AG09319 (cell line): ENCODE measurements at places on chromosomes 6 and 20.

DNA sequence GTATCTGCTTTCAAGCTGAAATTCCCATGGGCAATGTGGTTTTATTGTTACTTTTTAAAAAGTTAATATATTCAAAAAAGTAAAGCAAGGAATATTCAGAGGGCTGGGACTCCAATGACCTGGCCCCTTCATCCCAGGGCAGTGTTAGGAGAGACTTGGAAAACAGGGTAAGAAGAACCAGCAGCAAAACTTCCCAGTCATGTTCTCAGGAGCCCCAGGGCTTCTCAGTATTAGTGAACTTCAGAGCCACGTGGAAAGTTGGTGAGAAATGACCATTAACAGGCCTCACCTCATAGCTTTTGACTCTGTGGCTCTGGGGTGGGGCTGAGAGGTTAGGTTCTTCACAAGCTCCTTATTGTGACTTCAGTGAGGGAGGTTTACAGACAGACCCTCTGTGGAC lies 230.4 kb upstream of the KCNG1 start:
- DNase-seq: no peak

- DNase-seq: no peak
These were observed 30.4 kb downstream of the TGM2 start for GRCh38 chr20:38134427-38135270.

DNA sequence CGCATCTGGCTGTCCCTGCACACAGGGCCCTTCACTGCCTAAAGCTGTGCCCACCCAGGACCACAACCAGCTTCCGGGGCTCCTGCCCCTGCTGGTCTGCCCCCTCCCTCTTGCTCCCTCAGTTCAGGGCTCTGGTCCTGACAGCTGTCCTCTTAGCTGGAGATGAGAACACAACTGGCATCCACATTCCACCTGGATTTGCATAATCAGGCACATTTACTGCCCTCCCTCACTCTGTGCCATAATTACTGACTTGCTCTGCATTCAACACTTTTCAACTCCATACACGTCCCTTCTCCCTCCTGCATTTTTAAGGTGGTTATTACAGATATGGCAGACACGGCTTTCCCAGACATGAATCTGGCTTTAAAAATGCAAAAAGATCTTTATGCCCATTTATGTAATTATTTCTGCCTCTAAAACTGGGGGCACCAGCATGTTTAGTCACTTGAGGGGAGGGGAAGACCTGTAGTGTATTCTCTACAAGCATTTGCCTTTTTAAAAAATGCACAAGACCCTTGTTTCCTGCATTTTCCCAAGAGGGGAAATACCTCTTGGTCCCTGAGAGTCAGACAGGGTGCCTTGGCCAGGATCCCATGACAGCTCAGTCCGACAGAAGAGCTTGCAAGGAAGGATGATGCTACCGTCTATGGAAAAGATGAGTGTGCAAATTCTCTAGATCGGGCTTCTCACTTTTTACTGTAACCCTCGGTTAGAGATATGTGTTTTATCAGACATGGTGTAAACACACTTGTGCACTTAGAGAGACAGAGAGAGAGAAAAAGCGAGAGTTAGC lies 401.8 kb downstream of the PREX1 start:
- DNase-seq: no peak

DNA sequence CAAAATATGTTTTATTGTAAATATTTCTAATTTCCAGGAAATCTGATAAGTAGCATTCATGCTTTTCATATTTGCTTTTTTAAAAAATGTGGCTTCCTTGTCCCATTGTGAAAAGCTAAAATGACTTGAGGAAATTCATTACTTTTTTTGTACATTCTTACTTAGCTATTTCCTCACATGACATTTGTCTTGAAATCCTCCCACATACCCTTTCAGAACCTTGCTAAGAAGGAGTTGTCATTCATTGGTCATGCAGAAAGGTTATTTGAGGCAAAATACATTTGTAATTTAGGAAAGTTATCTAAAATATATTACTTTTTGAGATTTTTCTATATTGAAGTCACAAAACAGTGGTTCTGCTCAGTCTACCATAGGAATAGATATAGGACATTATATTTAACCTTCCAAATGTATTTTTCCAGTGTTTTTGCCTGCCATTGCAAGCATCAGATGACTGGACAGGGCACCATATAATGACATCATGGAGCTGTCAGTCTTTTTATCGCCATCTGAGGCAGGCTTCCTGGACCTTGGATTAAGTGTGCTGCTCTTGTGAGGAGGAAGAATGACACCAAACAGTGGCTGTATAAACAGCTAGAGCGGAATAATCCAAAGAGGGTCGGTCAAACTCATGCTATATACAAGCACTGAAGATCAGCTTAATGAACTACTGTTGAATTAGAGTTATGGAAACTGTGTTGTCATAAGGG lies 109.4 kb upstream of the HCRTR2 start:
- no peak for DNase-seq

GRCh38 chr6:165245287-165245686 lies 64.1 kb downstream of the C6orf118 start:
- DNase-seq: no peak

DNA sequence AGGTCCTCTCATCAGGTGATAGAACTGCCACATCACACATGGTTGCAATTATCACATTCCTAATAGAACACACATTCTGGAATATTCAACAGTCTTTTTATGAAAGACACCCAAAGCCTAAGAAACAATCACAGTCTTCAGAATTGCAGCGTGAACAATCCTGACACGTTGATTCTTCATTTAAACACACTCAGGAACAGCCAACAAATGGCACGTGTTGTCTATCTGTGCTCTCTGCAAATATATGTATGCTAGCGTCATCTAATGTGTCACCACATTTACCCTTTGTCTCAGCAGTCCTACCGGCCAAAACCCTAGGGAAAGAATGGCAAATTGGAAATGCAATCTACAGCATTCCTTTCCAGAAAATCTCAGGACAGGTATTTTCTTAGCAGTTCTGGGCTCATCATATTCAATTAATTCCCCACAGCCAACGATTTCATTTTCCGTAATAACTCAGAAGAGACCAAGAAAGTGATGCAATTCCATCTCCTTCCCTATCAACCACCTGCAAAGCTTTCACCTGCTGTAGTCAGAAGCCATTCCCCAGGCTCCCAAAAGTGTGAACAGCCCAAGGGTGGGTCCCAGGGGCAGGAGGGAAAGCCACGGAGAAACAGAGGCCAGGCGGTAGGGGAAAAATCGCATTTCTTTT lies 280.3 kb upstream of the JARID2 start:
- DNase-seq: no peak

DNA sequence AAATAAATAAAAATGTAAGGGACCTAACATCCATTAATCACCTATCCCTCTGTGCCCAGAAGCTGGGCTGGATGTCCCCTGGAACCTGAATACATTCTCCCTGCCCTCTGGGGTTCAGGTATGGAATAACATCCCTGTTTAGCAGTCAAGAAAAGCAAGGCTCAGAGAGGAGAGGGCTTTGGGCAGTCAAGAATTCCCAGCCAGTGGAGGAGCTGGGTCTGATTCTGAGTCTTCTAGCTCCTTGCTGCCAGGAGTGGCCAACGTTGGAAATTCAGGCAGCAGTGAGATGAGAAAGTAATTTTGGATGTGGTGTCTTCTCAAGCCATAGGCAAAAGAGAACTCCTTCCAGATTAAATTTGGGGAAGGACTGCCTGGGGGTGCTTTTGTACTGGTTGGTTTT lies 42.6 kb upstream of the ZNFX1 start:
- no peak for DNase-seq

- no peak for DNase-seq
These were observed 11.7 kb downstream of the LCA5 start for GRCh38 chr6:79525272-79526100.

DNA sequence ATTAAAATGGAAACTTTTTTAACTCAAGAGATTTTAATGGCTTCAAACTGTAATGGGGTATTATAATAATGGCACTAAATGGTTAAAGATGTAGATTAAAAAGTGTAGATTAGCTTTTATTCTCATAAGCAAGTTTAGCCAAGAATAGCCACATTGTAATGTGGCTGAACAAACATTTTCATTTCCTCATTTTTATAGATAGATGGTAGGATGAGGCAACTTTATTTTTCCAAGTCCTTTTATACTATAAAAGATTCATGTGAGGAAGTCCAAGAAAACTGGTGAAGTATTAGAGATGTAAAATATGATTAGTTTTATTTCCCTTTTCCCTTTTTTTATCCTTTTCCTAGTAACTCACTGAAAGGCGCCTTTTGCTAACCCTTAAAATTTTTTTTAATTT lies 88.8 kb downstream of the ATRN start:
- DNase-seq: no peak

DNA sequence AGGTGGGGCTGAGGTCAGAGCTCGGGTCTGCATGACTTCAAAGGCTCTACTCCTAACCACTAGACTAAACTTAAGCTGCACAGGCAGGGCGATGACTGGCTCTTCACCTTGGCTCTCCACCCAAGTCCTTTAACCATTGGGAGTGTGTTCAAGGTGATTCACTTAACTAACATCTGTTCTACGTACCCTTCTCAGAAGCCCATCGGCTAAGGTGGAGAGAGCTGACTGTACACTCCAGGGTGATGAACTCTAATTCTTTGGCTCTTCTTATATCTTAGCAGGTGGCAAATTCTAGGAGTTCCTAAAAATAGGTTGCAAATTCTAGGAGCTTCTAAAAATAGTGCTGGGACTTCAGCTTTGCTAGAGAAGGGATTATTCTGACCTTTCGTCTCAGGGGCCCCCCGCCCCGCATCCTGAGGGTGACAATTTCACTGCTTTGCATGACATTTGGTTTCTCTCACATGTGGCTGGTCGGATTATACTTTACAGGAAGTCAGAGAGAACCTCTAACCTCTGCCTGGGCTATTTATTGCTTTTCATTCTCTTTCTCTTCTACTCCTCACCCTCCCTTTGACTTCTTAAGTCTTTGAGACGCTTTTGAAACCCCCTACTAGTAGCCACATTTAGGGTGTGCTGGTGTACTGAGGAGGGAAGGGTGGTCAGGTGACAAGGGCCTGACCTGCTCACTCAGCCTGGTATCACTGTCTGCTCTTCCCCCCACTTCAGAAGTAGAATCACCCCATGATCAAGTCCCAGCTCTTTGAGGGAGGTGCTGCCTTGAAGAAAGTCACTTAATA lies 55.5 kb downstream of the PRDM1 start:
- DNase-seq: no peak

DNA sequence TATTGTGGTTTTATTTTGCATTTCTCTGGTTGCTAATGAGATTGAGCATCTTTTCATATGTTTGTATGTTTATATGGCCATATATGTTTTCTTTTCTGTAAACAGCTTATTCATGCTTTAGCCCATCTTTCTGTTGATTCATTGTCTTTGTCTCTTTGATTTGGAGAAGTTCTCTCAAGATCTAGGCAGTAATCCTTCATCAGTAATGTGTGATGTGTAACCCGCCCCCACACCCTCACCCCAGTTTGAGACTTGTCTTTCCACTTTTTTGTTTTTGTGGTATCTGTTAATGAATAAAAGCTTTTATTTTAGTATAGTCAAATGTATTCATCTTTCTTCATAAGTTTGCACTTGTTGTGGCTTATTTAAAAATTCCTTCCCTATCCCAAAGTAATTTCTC lies 26.0 kb downstream of the ZC3H12D start:
- DNase-seq: no peak

GRCh38 chr6:54515013-54515412 lies 206.8 kb downstream of the TINAG start:
- no peak for DNase-seq

GRCh38 chr6:16842676-16843075 lies 81.4 kb upstream of the ATXN1 start:
- DNase-seq: no peak

- no peak for DNase-seq
These were observed 445.0 kb downstream of the HACE1 start for GRCh38 chr6:104414723-104415122.

DNA sequence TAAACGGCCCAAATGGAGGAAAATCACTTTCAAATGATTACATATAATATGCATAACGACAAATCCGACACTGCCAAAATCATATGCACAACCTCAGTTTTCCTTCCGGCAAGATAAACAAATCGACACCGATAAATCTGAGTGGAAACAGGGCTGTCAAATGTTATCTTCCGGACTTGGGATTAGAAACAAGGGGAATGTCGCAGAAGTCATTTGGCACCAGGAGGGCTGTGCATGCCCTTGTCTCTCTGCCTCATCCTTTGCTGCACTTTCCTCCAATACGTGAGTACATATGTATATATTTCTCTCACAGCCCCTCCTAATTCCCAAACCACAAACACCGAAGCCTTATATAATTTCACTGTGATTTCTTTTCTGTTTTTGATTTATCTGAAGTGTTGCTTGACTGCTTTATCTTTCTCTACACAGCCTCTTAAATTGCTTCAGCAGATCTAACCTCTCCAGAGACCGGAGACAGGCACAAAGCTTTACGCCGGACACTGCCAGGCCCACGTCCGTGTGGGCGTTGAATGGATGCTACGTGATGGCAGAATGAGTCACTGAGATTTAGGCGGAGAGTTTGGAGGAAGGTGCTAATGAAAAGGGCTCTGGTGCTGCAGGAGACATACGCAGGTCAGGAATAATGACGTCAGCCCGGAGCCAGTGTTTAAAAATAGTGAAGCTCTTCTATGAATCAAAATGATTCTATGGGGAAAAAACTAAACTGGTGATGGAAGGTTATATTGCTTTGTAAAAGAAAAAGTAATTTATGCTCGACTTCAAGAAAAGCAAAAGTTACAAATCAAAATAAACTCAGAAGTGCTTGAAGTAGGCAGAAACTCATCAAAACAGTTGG lies 21.0 kb upstream of the PRELID3B start:
- DNase-seq: no peak

DNA sequence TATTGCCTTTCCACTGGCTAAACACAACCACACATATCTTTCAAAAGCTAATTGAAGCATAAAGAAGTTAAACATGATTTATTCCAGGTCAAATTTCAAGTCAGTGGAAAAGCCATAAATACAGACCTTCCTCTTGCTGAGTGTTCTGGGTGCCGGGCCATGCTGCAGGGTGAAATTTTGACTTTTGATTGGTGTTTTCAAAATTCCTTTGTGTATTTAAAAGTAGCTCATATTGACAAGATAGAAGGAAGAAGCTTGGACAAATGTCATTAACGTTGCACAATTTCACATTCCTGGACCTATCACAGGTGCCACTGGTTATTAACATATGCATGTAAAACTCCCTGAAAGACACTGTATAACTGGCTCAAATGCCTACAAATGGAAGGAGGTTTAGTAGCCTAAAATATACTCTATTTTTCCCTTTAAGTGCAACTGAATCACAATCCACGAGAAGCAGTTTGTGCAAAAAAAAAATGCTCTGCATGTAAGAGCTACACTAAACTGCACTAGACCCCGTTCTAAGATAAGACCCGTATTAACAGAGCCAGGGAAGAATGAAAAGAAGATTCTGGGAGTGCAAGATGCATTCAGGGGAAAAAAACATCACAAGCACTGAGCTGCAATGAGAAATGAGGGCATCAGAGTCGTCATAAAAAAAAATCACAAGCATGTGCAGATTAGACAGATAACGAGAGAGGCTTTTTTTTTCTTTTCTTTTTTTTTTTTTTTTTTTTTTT lies 30.4 kb downstream of the ATXN1 start:
- DNase-seq: no peak
